ENCODE measurements at places on chromosomes 7 and 10.

DNA sequence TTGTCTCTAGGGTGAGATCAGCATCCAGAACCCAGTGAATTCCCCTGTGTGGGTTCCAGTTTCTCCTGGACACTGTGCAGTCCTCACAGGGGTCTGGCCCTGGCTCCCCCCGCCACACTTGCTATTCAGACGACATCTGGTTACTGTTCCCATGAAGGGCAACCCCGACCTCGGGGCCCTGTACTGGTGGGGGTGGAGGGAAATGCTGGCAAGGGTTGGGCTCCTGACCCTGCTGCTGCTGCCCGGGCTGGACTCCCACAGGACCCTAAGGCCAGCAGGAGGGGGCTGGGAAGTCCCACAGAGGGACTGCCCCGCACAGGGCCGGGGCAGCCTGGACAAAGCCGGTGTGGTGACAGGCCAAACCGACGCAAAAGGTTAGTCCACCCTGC, 768 bp upstream of the CPA1 start:
- no peak for DNase-seq

- DNase-seq = no peak
These were observed 593 bp downstream of the CDK13 start for GRCh38 chr7:39950473-39951225.

- no peak for DNase-seq
These were observed 226.4 kb downstream of the MAD1L1 start for GRCh38 chr7:2006231-2006771.

DNA sequence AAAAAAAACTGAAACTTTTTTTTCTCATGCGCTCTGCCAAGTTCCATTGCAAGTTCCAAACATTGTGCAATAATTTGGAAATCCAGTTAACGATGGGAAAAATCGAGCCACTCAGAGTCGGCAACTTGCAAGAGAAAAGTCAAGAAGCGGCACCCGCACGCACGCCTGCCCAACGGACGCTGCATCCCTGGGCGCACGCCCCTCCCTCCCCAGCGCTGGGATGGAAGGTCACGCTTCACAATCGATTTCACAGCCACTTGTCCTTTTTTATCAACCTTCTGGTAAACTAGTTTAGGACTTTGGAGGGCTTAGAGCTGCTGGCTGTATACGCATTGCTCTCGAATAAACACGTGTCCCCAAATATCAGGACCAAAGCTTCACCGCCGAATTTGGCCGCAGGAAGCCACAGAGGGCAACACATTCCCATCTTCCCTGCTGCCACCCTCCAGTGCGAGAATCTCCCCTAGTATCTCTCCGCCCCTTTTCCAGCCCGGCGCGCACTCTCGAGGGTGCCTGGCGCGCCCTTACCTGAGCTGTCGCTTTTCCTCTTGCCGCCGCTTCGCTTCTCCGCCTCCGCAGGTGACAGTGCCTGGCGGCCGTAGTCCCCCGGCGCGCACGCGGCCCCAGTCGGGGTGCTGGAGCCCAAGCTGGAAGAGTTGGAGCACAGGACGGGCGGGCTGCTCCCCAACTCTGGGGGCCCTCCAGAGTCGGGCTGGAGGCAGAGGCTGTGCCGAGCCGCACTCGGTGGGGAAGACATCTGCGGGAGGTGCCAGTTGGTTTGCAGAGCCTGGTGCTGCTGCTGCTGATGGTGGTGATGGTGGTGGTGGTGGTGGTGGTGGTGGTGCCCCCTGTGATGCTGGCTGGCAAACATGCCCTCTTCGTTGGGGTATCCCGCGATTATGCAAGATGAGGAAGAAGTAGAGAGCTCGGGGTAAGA, 857 bp downstream of the MEOX2 start:
- no peak for DNase-seq

- DNase-seq = no peak
These were observed 646 bp downstream of the SERPINE1 start for GRCh38 chr7:101127460-101128039.

GRCh38 chr7:133676805-133677370, 424.0 kb downstream of the EXOC4 start:
- no peak for DNase-seq

- DNase-seq = no peak
These were observed 139.2 kb upstream of the NAMPT start for GRCh38 chr7:106423821-106424475.

GRCh38 chr7:89377219-89377618, 581.7 kb upstream of the TEX47 start:
- no peak for DNase-seq

DNA sequence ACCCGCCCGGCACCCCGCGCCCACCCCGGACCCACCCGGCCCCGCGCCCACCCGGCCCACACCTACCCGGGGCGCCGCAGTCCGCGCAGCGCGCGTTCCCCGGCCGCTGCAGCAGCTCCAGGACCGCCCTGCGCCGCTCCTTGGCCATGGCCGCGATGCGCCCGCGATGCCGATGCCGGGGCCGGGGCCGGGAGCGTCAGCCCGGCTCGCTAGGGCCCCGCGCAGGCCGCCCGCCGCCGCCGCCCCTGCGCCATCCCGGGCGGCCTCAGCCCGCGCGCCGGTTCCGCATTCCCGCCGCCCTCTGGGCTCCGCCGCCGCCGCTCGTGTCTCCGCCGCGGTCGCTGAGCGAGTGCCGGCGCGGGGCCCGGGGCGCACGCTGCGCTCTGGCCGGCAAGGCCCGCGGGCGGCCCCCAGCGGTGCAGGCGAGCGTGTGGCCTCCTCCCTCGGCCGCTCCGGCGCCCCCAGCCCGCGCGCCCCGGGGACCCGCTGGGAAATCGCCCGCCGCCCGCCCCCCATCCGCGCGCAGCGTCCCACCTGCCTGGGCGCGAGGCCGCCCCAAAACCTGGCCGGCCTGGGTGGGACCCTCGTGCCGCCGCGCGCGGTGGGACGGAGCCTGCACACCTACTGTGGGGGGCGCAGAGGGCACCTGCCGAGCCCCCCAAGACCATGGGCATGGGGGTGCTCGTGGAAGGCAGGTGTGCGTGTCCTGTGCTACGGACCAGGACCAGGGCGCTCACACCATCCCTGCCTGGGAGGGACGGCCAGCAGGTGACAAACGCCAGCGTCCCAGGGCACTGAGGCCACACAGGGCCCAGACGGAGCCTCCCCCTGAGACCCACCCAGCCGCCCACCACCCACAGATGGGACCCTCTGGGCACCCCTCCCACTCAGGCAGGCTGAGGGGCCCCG, at the start of gene ADAP1:
ADAP1 (minus strand) TSS at position 351 of the 909 bp plus-strand sequence; CDS start at position 148, 203 bp downstream.
- peak; percentile 45 for DNase-seq

DNA sequence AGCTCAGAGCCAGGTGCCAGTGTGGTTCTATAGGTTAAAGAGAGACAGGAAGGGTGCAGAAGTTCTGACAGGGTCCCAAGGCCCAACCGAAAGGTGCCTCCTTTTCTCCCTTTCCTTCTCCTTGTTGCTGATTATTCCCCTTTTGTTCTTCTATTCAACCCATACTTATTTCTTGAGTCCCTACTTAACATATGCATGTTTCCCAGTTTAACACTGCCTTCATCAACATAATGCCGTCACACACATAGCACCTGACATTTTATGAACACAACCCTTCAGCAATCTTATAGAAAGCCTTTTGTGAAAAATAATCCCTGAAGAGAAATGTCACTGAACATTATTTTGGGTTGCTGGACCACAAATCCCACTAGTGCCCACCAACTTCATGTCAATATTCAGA, 39.1 kb downstream of the SORBS1 start:
- no peak for DNase-seq

DNA sequence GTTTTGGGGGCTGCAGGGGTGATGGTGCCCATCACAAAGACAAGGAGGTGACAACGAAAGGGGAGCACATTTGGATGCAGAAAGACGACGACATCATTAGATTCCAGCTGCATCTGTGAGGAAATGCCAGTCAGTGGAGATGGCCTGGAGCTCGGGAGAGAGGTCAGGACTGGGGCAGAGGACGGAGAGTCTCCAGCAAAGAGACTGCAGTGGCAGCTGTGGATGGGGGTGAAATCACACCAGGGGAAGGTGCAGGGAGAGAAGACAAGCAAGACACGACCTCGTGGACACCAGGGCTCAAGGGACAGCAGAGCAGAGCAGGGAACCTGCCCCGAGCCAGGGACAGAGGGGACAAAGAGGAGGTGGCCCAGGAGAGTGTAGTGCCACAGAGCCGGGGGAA, 203.4 kb downstream of the PRPF18 start:
- DNase-seq = no peak

DNA sequence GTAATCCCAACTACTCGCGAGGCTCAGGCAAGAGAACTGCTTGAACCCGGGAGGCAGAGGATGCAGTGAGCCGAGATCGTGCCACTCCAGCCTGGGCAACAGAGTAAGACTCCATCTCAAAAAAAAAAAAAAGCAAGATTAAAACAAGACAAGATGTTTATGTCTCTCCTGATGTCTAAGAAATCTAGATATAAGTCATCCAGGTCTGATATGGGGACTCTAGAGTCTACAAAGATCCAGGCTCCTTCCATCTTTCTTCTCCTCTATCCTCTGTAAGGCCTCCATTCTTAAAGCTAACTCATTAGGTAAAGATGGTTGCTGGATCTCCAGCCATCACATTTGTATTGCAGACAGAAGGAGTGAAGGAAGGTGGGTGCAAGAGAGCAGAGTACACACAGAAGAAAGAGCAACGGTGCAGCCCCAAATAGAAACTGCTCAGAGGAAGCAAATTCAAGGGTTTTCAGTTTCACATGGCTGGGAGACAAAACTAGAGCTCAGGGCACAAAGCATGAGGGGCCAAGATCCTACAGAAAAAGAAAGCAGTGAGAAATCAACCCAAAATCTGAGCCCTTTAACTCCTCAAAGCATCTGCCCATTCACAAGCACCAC, 57.6 kb downstream of the USP6NL start:
- no peak for DNase-seq

DNA sequence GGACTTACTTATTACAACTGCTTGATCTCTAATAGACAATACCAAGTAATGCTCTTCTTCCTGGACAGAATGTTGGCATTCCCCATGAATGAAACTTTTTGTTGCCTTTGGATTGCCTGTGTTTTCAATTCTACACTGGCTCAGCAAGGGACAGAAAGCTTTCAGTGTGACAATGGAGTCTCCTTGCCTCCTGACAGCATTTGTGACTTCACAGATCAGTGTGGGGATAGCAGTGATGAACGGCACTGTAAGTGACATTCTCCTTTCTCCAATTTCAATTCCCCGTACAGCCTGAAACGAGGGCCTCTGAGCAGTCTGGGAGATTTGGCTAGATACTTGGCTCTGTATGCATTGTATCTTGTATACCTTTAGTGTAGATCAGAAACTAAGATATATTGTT, 290 bp downstream of the MALRD1 start:
- no peak for DNase-seq

DNA sequence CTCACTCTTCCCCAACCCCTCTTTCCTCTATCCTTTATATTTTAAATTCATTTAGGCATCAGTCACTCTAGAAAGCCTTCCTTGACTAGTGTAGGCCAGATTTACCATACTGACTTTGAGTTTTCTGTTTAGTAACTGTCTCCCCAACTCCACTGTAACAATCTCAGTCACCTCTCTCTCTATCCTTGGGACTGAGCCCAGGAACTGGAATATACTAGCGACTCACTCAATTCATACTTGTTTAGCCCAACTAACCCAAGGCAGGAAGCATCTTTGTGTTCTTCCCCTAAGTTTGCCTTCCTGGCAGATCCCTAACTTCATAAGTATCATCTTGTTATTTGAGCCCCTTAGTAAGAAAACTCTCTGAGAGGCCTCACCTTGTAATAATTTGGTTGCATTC, 19.1 kb downstream of the PLCE1 start:
- DNase-seq = no peak

- no peak for DNase-seq
These were observed 160.0 kb downstream of the HDAC9 start for GRCh38 chr7:18655506-18655905.

- DNase-seq = no peak
These were observed 17.4 kb downstream of the IRF5 start for GRCh38 chr7:128954830-128955802.

DNA sequence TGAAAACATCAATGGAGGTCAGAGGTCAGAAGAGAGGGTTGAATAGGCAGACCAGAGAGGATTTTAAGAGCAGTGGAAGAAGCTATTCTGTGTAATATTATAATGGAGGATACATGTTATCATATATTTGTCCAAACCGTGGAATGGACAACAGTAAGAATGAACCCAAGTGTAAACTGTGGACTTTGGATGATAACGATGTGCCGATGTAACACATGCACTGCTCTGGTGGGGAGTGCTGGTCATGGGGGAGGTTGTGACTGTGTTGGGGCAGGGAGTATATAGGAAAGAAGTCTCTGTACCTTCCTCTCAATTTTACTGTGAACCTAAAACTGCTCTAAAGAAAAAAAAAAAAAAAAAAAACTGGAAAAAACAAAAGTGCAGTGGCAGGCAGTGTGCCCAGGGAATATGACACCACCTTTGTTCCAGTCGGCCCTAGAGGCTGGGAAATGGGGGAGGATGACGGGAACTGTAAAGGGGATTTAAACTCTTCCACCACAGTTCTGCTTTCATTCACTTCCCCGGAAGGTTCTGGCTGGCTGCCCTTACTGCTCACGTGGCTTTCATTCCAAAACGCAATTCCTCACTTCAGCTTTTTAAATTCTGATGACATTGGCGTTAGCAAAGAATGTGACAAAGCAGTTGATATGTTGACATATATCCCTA, 113.7 kb upstream of the ANKRD1 start:
- DNase-seq = no peak

DNA sequence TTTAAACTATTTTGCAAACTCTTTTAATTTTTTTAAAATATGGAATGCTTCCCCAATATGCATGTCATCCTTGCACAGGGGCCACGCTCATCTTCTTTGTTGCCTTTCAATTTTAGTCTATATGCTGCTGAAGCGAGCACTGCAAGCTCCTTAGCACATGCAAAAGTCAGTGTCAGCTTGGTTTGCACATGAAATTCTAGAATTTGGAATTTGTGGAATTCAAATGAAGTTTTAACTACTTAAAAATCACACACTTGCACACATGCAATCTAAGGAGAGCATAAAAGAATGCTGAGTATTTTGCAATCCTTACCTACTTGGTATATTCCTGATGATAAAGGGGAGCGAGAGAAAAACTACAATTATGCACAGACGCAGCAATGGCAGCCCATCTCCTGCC, 78.3 kb upstream of the ATP6V0A4 start:
- DNase-seq = no peak

GRCh38 chr10:25083546-25084111, 67.2 kb downstream of the THNSL1 start:
- no peak for DNase-seq

DNA sequence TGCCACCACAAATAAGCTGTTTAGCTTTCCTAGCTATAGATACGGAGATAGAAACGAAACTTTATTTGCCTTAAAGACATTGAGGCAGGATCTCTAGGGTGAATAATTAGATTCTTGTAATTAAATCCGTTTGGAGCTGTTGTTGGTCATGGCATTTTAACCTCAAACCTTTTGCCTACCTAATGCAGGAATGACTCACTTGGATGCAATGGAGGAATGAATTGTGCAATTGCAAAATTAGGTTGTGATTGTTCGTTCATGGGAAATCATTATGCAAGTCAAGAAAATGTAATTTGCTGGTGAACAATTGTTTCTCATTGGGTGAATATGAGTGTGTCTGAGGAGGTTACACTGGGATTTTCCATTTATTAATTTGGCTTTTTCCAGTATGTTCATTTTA, 703.5 kb downstream of the GATA3 start:
- no peak for DNase-seq

- no peak for DNase-seq
These were observed 51.8 kb upstream of the SLC35G1 start for GRCh38 chr10:93841961-93842360.

All from CD4-positive, alpha-beta T cell treated with Interleukin-4 for 4 hours (primary cell).